ENCODE measurements at places on chromosomes 2 and 18.

- no peak for DNase-seq
Measured at GRCh38 chr2:217444932-217445331, 557.9 kb downstream of the TNS1 start.

DNA sequence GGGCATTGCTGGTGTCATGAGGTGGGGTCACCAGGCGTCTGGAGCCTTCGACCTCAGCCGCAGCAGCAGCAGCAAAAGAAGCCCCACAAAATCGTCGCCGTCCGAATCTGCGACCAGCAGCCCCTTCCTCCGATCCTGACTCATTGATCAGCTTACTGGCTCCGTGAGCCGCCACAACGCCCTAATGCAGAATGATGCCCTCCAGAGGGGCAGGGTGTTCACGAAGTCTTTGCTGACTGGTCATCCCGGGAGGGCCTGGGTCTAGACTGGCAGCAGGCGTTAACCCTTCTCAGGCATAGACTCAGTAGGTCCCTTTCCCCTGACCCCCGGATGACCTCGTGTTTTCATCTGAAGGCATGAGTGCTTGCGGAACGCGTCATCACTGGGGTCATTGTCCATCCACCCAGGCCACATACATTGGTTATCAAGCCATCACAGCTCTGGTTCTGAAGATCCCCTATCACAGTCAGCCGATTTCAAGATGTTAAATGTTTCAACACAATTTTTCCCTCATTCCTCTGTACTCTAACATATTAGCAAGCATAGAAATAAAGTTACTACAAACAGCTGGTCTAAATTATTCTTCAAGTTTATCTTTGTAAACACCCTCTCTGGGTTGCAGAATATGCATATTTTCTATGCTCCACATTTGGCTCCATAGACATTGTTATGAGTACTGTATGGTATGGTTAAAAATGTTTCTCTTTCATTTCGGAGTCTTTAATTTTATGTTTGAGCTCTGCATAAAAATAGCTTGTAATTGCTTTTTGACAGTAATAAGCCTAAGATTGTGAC is 83.3 kb upstream of the SALL3 start:
- DNase-seq = no peak

DNA sequence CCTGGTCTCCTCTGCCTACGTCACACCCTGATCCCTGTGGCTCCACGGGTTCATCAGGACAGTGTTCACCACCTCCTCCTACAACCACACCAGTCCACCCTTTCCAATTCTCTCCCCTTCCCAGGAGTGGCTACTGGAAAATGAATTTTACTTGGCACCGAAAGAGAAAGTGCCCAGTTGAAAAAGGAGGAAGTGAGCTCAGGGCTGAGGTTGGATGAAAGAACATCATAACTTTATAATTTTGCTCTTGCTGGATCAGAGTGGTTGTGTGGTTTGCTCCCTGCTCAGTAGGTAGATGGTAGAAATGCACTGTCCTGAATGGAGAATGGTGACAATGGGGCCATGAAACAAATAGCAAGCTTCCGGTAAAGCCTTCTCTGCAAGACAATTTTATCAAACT is 140.3 kb upstream of the DDX18 start:
- DNase-seq = no peak

- no peak for DNase-seq
Measured at GRCh38 chr2:144421606-144422510, 98.1 kb downstream of the ZEB2 start.

DNA sequence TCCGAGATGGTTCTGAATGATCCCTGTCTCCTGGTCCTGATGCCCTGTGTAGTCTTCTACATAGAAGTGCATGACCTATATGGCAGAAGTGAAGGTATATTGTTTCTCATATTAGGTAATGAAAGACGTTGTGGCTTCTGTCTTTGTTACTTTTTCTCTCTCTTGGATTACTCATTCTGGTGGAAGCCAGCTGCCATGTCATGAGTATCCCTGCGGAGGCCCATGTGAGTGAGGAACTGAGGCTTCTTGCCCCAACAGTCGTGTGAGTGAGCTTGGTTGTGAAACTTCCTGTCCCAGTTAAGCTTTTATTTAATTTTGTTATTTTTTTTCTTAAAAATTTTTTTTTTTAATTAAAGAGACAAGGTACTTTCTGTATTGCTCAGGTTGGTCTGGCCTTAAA is 134.7 kb downstream of the UBR3 start:
- DNase-seq = no peak

- no peak for DNase-seq
Measured at GRCh38 chr18:55489034-55489986, 98.7 kb downstream of the TCF4 start.

DNA sequence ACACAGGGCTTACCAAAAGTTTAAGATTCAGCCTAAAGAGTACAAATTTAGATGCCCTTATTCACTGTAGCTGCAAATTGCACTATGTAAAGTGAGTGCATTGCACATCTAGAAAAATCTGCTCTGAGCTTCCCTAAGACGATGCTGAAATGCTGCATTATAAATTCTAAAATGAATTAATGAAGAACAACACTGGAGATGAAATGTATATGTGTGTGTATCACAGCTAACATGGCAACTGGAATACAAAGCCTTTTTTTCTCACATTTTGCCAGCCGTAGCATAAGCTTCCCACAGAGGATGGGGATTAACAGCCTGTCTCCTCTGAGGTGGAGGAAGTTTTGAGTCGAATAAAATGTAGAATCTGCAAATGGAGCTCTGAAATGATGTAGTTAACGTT is 338.3 kb upstream of the ZEB2 start:
- DNase-seq = no peak

GRCh38 chr18:62518460-62519375 is 4.1 kb upstream of the ZCCHC2 start:
- no peak for DNase-seq

- DNase-seq = no peak
Measured at GRCh38 chr2:170180031-170180566, 2.2 kb downstream of the MYO3B start.

All from DMS79 (cell line).